Stimulated activated CD8-positive, alpha-beta memory T cell treated with anti-CD3 and anti-CD28 coated beads, Interleukin-4, amount 100 ng/mL, for 1 hour (primary cell): ENCODE measurements at places on chromosomes 6 and 20.

DNA sequence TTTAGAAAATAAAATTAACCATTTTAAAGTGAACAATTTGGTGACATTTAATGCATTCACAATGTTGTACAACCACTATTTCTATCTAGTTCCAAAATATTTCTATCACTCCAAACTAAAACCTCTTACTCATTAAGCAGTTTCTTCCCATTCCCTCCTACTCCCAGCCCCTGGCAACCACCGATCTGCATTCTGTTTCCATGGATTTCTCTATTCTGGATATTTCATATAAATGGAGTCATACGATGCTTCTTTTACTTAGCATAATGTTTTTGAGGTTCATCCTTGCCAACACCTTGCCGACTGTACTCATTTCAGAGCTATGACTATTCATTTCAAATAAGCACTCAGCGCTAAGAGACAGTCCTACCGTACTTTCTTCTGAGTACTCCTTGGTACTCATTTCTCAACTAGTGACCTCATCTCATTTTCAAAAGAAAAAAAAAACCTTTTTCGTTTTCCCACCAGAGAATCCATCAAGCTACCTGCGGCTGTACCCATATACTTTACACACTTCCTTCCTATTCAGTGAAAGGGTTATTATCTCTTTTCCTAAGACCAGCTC, 259.2 kb downstream of the UTRN start:
- DNase-seq, result no peak

- peak; percentile 49 for DNase-seq
These were observed 45.8 kb downstream of the FOXP4 start for GRCh38 chr6:41591859-41592502.

DNA sequence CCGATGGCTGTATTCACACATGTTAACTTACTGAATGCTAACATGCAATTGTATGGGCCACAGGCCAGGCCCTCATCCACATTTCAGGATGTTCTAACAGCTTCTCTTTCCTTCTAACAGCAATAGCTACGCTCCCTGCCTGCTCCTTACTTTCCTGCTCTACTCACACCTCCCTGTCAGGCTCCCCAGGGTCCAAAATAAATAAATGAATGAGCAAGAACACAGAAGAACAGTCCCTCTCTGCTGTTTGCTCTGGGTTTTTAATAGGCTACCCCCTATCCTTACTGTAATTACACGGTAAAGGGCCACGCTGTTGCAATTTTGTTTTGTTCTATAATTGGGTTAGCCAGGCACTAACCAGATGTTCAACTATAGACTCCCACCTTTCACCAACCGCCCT, 135.6 kb downstream of the GMDS start:
- no peak for DNase-seq

- no peak for DNase-seq
These were observed 253.0 kb downstream of the RFPL4B start for GRCh38 chr6:112600168-112600567.

- no peak for DNase-seq
These were observed 1.3 kb upstream of the KIAA0408 start for GRCh38 chr6:127460465-127460864.

- no peak for DNase-seq
These were observed 43.3 kb downstream of the IL20RA start for GRCh38 chr6:137001299-137001976.

DNA sequence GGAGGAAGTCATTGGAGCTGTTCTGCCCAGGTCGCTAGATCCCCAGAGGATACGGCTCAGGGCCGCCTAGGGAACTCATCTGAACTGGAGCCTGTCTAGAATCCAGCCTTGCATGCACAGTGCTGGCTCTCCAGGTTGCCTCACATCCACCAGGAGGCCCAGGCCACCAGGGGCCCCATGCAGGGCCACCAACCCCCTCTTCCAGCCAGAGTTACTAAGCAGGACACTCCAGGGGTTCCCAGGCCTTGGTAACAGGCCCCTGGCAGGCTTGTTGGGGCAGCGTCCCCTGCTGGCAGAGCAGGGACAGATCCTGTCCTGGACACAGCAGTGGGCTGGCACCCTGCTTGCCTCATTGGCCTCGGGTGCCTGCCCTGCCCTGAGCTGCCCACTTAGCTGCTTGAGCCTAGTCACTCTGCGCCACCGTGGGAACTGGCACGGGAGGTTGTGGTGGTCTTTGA, 35.3 kb downstream of the EFCAB8 start:
- DNase-seq, result no peak

DNA sequence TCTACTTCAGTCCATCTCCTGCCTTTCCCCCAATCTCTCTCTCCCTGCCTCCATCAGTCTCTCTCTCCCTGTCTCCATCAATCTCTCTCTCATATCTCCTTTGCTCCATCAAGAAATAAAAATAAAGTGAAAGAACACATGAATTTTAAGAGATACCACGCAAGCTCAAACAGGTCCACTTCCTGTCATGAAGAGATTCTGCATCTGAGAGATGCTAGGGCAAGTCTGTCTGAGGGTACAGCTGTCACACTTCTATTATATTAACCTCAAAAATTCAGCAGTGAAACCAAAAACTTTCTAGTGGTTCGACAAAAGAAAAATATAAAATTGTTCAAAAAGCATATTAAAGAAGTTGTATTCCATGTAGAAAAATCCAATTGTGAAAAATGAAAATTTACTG, 296.8 kb upstream of the RSPO3 start:
- no peak for DNase-seq

GRCh38 chr6:54716877-54717276, 129.7 kb upstream of the FAM83B start:
- no peak for DNase-seq

DNA sequence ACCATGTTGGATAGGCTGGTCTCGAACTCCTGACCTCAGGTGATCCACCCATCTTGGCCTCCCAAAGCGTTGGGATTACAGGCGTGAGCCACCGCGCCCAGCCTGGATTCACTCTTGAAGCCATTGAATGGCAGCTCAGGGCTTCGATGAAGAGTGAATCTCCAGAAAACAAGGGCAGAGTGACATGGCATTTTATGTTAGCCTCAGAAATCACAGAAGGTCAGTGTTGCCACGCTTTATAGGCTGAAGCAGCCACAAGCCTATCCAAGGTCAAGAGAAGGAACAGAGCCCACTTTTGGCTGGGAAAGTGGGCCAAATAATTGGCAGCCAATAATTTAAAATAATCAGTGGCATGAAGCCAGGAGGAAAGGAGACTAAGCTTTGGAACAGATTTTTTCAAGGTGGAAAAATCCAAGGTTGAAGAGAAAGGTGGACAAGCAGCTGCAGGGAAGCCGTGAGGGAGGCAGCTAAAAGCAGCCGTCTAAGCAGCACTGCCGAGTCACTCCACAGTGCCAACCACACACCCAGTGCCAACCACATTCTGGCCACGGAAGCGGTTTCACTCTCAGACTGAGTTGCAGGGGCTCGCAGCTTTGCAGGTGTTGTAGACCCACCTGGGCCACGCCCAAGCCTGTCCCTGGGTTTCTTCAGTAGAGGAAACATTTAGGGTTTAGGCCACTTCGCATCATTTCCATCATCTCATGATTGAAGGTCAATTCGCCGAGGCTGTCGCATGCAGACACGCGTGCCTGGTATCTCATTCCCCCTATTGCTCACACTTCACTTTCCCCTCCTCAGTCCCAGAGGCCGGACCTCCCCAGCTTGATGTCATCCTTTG, 17.4 kb upstream of the AVP start:
- no peak for DNase-seq

- no peak for DNase-seq
These were observed 2.1 kb downstream of the HNF4A start for GRCh38 chr20:44357555-44358125.

DNA sequence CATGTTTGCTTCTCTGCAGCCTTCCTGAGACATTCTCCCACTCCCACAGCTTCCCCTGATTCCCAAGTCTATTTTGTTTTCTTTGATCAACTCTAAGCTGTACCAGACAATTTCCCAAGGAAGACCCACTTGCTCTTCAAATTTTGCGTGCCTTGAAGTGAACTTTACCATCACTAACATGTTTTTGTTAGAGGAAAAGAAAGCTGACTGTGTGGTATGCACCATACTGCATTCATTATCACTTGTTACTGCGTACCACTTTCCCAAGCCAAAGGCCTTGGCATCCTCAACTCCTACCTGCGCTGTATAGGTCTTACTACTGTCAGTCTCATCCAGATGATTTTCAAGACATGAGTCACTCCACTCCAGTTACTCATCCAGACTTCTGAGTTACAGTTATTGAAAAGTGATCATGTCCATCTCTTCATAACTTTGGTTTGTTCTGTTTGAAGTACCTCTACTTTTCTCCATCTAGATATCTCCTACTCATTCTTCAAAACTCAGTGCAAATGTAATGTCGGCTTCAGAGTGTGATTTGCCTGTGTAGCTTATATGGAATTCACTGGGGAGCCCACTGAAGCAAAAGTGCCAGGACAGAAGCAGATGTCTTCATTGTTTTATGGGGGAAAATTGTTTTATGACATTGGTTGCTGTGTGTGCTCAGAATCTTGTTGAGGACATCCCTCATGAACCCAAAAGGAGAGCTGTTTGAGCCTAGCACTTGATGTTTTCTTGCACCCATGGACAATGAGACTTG, 5.2 kb downstream of the RPS12 start:
- no peak for DNase-seq
